Heart left ventricle (tissue), 16 donors: ENCODE measurements at places on chromosomes 3 and 15. TPM values are rescaled to one million over a fixed set of nuclear protein-coding genes. Genes with fewer than 3 reads are reported as not detected.

SEMA3B gene
- 21.1 TPM for polyA plus RNA-seq

TMEM207 gene
- polyA plus RNA-seq = not detected

DLG1 gene
- 17.4 TPM for polyA plus RNA-seq

PDCD10 gene
- polyA plus RNA-seq = 72.4 TPM

TM4SF18 gene
- polyA plus RNA-seq = 4.5 TPM

ZNF662 gene
- polyA plus RNA-seq = 3.2 TPM

COLQ gene
- polyA plus RNA-seq = 7.4 TPM

GUCA1C gene
- 0.14 TPM for polyA plus RNA-seq

CD200 gene
- 0.38 TPM for polyA plus RNA-seq

UBA5 gene
- polyA plus RNA-seq = 25.7 TPM

PCOLCE2 gene
- polyA plus RNA-seq = 60.1 TPM

NANOGP8 gene
- 0.34 TPM for polyA plus RNA-seq

LNP1 gene
- polyA plus RNA-seq = 1.4 TPM

FRMD4B gene
- polyA plus RNA-seq = 3.4 TPM

MORC1 gene
- polyA plus RNA-seq = not detected

NR2E3 gene
- 0.11 TPM for polyA plus RNA-seq

SKOR1 gene
- 0.23 TPM for polyA plus RNA-seq

SLC6A20 gene
- 0.12 TPM for polyA plus RNA-seq

PPM1L gene
- polyA plus RNA-seq = 14.9 TPM

COL6A6 gene
- polyA plus RNA-seq = 0.61 TPM

ALDH1A2 gene
- 1.9 TPM for polyA plus RNA-seq

NRROS gene
- polyA plus RNA-seq = 1.4 TPM

TIGIT gene
- polyA plus RNA-seq = 0.04 TPM

COL8A1 gene
- 7.3 TPM for polyA plus RNA-seq

PAQR5 gene
- polyA plus RNA-seq = 1.2 TPM

ANKRD63 gene
- polyA plus RNA-seq = not detected

C3orf33 gene
- 2.9 TPM for polyA plus RNA-seq

CHRM5 gene
- polyA plus RNA-seq = not detected

ITIH4 gene
- 4.1 TPM for polyA plus RNA-seq

DHX30 gene
- 30.7 TPM for polyA plus RNA-seq

BHLHE40 gene
- polyA plus RNA-seq = 12.5 TPM

ITPKA gene
- polyA plus RNA-seq = 6.0 TPM

SLC9C1 gene
- polyA plus RNA-seq = 0.11 TPM

ABHD2 gene
- polyA plus RNA-seq = 112 TPM

BLM gene
- polyA plus RNA-seq = 9.3 TPM

CHST2 gene
- polyA plus RNA-seq = 2.8 TPM

PRSS50 gene
- 0.46 TPM for polyA plus RNA-seq

WNT7A gene
- polyA plus RNA-seq = not detected

CBLB gene
- 18.6 TPM for polyA plus RNA-seq

TMEM108 gene
- 0.49 TPM for polyA plus RNA-seq

FMN1 gene
- 0.61 TPM for polyA plus RNA-seq

TLR9 gene
- polyA plus RNA-seq = 0.23 TPM
